Left kidney (tissue), 8 donors: ENCODE measurements at places on chromosomes 5 and 9. TPM values are rescaled to one million over a fixed set of nuclear protein-coding genes. Genes with fewer than 3 reads are reported as not detected.

DNA sequence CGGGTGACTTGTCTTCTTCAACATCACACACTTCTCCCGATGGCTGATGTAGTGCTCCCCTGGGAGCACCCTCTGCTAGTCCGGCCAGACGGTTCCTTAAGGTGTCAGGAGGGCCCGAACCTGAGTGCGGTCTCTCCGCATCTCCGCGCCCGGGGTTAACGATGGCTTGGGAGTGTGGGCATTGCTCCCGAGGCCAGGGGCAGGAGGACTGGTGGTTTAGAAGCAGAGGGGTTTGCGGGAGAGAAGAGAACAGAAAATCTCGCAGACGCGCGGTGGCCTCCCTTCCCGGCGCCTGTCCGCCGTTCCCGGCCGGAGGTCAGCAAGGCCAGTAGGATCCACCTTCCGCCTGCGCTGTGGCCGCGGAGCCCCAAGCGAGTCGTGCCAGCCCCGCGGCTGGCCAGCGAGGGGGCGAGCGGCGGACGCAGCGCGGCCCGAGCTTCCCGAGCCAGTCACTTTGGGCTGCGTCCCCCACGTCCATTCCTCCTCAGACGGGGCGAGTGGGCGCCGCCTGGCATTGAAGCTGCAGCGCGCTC lies 700 bp downstream of the CDO1 start:
- DNase-seq: peak; percentile 29

- no peak for DNase-seq
Observed at GRCh38 chr5:96432216-96433065, 607 bp downstream of the PCSK1 start.

DNA sequence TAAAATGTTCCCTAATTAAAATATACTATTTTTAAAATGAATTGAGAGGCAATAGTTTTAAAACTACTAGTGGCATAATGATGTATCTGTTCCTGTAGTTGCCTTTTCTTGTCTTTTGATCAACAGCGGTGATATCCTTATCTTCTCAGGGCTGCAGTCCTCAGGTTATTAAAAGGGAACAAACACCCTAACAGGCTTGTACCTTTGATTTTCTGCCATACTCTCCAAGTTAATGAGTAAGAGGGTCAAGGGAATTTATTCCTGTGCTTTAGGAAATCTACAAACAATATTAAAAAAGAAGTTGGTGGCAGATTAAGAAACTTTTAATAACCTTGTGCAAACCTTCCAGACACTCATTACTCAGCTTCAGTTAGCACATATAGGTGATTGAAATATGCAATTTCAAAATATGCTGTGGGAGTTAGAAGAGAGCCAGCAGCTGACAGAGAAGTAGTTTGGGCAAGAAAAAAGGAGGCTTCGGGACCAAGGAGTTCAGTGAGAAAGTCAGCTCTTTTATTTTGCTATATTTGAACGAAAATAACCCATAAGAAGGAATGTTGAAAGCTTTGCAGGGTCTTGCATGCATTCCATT lies 81.0 kb upstream of the TLE4 start:
- DNase-seq: no peak

- peak; percentile 75 for DNase-seq
Observed at GRCh38 chr9:16870596-16871335, at the start of gene BNC2. Gene BNC2, minus strand, starts transcription at chr9:16870670. Its CDS starts 22 bp downstream, at chr9:16870648.

DNA sequence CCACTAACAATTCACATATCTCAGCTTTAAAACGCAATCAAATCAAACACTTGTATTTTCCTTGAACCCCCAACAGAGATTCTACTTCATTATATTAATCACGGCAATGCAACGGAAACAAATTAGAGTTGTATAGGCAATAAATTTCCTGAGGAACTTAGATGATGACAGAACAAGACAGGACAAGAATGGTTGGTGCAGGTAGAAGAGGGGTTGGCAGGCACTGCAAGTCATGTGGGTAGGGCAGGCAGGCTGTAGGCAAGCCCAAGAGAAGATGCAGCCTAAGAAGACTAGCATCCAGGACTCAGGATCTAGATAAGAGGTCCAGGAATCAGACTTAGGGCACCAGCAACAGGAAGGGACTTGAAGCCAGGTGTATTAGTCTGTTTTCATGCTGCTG lies 16.6 kb upstream of the FEM1C start:
- DNase-seq: no peak

GRCh38 chr5:665541-665955 lies 27.6 kb downstream of the TPPP start:
- no peak for DNase-seq

- DNase-seq: peak; percentile 39
Observed at GRCh38 chr9:118522093-118523028, 818.2 kb downstream of the TLR4 start.

DNA sequence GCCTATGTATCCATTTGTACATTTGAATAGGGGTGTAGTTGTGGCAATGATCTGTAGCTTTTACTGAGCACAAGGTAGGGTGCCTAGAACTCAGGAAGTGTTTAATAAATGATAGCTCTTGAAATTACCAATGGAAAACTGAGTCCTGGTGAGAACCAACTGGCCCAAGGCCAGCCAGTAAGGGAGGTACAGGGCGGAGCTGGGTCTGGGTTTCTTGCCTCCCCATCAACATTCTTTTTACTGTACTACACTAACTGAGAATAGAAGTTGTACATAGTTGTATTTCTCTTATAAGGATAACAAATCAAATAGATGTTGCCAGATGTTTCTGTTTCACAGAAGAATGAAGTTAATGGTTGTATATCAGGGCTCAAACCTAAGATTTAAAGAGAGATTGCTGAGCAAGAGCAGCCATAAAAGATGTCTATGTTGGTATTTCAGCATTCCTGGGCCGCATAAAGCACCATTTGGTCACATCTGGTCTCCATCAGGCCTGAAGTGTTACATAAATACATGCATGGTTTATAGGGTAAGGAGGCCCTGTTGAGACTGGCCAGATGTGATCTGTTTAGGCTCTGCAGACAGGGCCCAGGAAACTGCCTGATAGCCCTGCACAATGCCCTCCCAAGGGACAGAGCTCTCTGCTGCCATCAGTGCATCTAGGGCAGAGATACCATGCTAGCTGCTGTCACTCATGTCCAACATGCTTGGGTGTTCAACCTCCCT lies 210.5 kb downstream of the NXNL2 start:
- DNase-seq: peak; percentile 82

GRCh38 chr9:95598236-95598635 lies 81.5 kb upstream of the PTCH1 start:
- no peak for DNase-seq

- no peak for DNase-seq
Observed at GRCh38 chr9:126528111-126528510, 85.6 kb upstream of the LMX1B start.

- no peak for DNase-seq
Observed at GRCh38 chr9:4748612-4749011, 7.6 kb upstream of the AK3 start.

DNA sequence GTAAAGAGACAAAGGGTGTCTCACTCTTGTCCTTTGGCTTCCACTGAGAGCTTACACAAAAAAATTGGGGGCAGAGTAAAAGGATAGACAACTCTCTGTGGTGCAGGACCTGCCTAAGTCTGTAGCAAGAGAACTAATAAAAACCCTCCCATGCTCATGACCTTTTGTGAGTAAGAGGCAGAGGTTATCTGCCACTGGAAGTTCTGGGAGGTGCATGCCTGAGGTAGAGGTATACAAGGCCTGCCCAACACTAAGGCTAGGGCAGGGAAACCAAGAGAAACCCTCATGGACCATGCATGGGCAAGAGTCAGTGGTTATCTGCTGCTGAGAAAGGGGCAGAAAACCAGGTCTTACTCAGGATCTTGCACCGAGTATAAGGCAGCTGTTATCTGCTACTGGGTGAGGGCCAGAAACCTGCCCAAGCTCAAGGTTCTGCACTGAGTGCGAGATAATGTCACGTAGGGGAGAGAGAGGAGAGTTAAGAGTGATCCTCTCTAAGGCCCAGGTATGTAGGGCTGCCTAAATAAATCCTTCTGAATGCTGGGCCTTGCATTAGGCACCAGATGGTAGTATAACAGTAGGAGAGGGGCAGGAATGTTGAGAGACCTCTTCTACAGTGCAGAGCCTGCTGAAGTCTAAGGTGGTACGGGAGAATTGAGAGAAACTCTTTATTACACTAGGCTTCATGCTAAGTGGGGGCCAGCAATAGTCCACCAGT lies 143.4 kb downstream of the MACROH2A1 start:
- no peak for DNase-seq

Gene TAS2R1
- polyA plus RNA-seq: 0.42 TPM

Gene KLHL3
- 25.4 TPM for polyA plus RNA-seq

DNA sequence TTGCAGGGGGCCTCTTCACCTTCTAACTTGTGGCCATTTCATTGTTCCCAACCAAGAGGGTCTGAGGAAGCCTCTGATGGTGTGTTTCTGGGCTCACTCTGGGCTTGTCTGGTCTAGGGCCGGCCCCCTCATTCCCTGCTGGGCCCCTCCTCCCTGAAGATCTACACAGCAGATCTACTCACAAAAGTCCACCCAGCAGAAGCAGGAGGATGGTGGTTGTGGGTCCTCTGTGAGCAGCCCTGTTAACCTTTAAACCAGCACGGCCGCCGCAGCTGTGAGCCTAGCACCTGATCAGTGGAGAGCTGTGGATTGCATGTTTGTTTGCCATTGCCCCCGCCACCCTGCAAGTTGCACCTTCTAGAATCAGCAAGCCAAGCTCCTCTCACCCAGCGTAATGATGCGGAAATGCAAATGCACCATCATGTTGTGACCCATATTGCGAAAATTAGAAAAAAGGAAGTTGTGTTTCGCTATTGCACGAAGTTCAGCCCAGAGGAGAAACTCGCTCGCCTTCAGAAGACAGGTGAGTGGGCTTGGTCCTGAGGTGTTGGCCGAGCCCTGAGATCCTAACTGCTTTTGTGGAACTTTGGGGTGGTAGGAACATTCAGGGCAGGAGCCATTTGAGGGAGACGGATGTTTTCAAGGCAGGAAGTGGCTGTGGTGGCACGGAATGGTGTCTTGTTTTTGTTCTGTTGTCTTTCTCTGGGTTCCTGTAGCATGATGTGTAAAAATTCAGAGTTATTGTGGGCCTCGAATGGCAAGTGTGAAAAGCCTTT lies 16.7 kb downstream of the FGD3 start:
- no peak for DNase-seq

- DNase-seq: no peak
Observed at GRCh38 chr5:57094753-57095683, 78.8 kb upstream of the GPBP1 start.

- no peak for DNase-seq
Observed at GRCh38 chr5:64199425-64199824, 33.8 kb downstream of the RNF180 start.

DNA sequence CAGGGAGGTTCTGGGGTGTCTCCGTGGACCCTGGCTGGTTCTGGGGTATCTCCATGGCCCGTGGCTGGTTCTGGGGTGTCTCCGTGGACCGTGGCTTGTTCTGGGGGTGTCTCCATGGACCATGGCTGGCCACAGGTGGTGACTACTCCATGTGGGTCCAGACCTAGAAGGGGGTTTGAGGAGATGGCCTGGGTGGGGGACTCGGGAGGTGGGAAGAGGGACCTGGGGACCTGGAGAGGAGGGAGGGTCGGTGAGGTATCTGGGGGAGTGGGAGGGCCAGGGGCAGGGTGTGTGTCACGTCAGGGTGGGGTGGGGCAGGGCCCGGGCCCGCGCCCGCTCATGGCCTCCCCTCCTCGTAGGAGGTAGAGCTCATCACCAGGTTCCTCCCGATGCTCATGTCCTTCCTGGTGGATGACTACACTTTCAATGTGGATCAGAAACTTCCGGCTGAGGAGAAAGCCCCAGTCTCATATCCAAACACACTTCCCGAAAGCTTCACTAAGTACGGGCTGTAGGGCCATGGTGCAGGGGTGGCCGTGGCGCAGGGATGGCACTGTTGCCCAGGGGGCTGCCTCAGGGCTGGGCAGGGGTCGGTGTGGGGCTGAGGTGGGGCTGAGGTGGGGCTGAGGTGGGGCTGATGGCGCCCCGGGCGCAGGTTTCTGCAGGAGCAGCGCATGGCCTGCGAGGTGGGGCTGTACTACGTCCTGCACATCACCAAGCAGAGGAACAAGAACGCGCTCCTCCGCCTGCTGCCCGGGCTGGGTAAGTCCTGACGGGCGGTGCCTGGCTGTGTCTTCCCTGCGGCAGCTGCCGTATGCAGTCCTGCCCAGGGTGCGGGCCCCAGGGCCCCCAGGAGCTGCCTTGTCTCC lies 10.7 kb upstream of the TOR4A start:
- DNase-seq: no peak

Gene PTTG1
- polyA plus RNA-seq: 87.8 TPM

DNA sequence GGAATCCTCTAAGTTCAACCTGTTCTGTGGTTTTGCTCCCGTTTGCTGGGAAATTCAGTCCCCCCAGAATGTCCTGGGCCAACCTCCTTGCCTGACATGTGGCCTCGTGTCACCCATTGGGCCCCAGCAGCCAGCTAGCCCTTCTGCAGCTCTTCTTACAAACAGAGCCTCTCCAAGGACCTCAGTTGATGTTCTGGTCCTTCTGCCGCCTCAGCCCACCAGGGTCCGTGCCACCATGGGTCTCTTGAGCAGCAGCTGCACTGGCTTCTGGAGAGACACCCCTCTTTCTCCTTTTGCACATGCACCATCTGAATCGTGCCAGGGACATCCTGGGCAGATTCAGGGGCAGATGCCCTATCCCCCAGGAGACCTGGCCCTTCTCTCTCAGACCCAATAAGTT lies 85.0 kb downstream of the LMX1B start:
- no peak for DNase-seq

Gene ITGA1
- polyA plus RNA-seq: 60.0 TPM

Gene GPR151
- polyA plus RNA-seq: not detected

Gene CER1
- 3.3 TPM for polyA plus RNA-seq

Gene SCGB3A1
- polyA plus RNA-seq: not detected

GRCh38 chr5:73274121-73274520 lies 101.1 kb downstream of the TMEM174 start:
- DNase-seq: no peak

Gene SPINK7
- 0.35 TPM for polyA plus RNA-seq

DNA sequence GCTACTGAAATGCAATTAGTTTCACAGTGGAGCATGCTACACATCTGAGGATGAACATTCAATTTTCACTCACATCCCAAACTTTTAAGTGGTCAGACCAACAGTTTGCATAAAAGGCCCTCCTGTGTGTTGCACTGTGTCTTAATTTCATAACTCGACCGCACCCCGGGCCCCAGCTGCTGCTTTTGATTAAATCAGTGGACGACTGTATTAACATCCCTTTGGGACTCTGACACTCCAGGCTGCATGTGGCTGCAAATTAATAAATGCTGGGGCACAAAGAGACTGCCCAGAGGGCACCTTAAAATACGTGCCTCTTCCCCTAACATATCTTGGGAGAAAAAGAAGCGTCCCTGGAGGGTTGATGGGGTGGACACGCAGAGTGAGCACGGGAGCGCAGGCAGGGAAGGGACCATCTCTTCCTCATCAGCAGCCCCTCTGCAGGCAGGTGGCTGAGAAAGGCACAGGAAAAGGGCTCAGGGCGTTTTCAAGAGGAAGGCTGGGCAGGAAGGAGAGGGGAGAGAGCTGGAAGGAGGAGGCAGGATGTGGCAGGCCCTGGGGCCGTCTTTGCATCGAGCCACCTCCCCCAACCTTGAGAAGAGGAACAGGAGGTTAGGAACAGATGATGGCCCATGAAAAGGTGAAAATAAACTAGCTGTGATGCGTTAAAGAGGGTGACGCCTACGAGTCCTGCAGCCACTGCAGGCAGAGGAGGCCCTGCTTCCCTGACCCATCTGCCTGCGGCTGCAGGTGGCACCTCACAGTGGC lies 18.6 kb downstream of the MED10 start:
- DNase-seq: no peak
